ENCODE measurements at places on chromosomes 5 and 9.

GRCh38 chr5:135497971-135498636 lies 37.7 kb downstream of the NEUROG1 start:
- DNase-seq = no peak

GRCh38 chr5:174273325-174273724 lies 227.8 kb downstream of the NSG2 start:
- DNase-seq = no peak

GRCh38 chr5:1392801-1393565 lies 48.1 kb upstream of the CLPTM1L start:
- DNase-seq = no peak

GRCh38 chr5:148844433-148845280 lies 18.2 kb downstream of the ADRB2 start:
- DNase-seq = peak; percentile 47

DNA sequence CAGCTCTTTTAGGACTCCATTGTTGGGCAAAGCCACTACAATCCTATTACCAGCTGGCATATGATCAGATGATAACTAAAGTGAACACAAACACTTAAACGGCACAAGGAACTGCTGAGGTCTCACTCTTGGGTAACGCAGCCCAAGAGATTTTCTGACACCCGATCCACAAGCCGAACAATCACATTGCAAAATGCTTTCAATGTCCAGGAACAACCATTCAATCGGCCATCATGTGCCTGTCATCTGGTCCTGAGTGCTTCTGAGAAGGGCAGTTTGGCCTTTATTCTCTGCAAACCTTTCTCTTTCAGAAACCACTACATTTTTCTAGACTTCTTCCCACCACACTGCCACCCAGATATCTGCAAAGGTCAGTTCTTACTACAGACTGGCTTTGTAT lies 283.1 kb downstream of the GLIS3 start:
- no peak for DNase-seq

- DNase-seq = no peak
Observed at GRCh38 chr5:2148312-2149194, 265.8 kb upstream of the IRX4 start.

- no peak for DNase-seq
Observed at GRCh38 chr9:37917313-37917731, 13.4 kb upstream of the SLC25A51 start.

GRCh38 chr9:3475300-3476020 lies 50.3 kb downstream of the RFX3 start:
- peak; percentile 33 for DNase-seq

Data from CD8-positive, alpha-beta T cell (primary cell).